ENCODE measurements at places on chromosomes 6 and 20. TPM values are rescaled to one million over a fixed set of nuclear protein-coding genes. Genes with fewer than 3 reads are reported as not detected.

Gene DPM1
- 62.2 TPM for polyA plus RNA-seq

Gene OXT
- polyA plus RNA-seq: 0.64 TPM

Gene DLL1
- 15.1 TPM for polyA plus RNA-seq

Gene EYS
- polyA plus RNA-seq: 0.79 TPM

Gene CST5
- polyA plus RNA-seq: 0.55 TPM

Gene HLA-DRB1
- 49.0 TPM for polyA plus RNA-seq

Gene HLA-DQA1
- polyA plus RNA-seq: 1.8 TPM

Gene HLA-DOA
- 4.8 TPM for polyA plus RNA-seq

Gene PRL
- polyA plus RNA-seq: 0.13 TPM

Gene MANEA
- 25.0 TPM for polyA plus RNA-seq

Gene CPXM1
- polyA plus RNA-seq: 281 TPM

Gene BNIP5
- polyA plus RNA-seq: 0.18 TPM

Gene HLA-B
- polyA plus RNA-seq: 145 TPM

Gene PRDM1
- 2.4 TPM for polyA plus RNA-seq

Gene LY6G6C
- 0.26 TPM for polyA plus RNA-seq

Gene SH3BGRL2
- 33.5 TPM for polyA plus RNA-seq

Gene UNC5CL
- 4.9 TPM for polyA plus RNA-seq

Gene RAB32
- 28.2 TPM for polyA plus RNA-seq

Gene KCNQ5
- 0.12 TPM for polyA plus RNA-seq

Gene SNX3
- polyA plus RNA-seq: 229 TPM

Gene DAAM2
- polyA plus RNA-seq: 30.9 TPM

Gene SESN1
- 27.2 TPM for polyA plus RNA-seq

Gene ZNFX1
- 14.4 TPM for polyA plus RNA-seq

Gene PCSK2
- 0.48 TPM for polyA plus RNA-seq

Gene SYCP2L
- polyA plus RNA-seq: 6.1 TPM

Gene ZNF391
- 15.6 TPM for polyA plus RNA-seq

Gene RGS17
- polyA plus RNA-seq: 3.4 TPM

Gene BFSP1
- polyA plus RNA-seq: 3.3 TPM

Gene LKAAEAR1
- not detected for polyA plus RNA-seq

Gene KIF6
- polyA plus RNA-seq: 4.0 TPM

Gene ACTR5
- 9.5 TPM for polyA plus RNA-seq

Gene ARMH2
- not detected for polyA plus RNA-seq

Gene ADGRG6
- polyA plus RNA-seq: 28.4 TPM
